ENCODE measurements at places on chromosomes 4 and X.
A peak's percentile ranks its signal among the peaks of the same experiment; 100 is the strongest.

- no peak for DNase-seq
Measured at GRCh38 chr4:24186466-24186865, 296.6 kb upstream of the PPARGC1A start.

- DNase-seq, result no peak
Measured at GRCh38 chr4:61293707-61294400, 93.7 kb downstream of the ADGRL3 start.

GRCh38 chr4:5622596-5622995 is 85.8 kb downstream of the EVC2 start:
- DNase-seq, result no peak

DNA sequence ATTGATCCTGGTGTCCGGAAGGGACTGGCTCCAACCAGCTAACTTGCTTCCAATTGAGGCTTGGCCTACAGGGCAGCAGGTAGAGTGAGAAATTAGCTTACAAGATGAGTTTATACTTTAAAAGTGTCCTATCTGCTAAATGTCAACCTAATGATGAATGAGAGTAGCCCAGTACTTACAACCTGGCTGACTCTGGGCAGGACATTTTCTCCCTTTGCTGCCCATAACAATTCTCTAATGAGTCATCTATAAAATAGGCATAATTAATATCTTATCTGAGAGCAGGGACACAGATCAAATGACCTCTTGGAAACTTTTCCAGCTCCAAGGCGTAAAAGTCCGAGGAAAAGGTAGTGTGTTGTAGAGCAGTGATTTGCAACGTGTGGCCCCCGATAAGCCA is 398.4 kb upstream of the BOD1L1 start:
- no peak for DNase-seq

DNA sequence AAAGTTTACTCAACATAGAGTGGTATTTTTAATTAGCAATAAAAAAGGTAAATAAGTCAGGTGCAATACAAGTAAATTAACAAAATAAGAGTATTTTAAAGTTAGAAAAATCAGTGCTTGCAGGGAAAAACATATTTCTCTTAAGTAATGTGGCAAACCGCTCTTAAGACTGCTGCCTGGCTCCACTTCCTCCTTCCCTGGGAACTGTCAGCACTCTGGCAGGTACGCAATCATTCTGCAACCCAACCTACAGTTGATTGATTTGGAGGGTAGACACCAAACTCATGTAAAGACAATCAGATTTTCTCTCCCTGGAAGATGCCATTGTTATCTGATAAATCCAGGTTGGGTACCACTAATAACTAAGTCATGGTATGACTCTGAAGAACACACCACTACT is 63.9 kb downstream of the PPP3CA start:
- peak; percentile 19 for DNase-seq

- DNase-seq, result no peak
Measured at GRCh38 chrX:24262309-24262708, 51.6 kb downstream of the SUPT20HL2 start.

DNA sequence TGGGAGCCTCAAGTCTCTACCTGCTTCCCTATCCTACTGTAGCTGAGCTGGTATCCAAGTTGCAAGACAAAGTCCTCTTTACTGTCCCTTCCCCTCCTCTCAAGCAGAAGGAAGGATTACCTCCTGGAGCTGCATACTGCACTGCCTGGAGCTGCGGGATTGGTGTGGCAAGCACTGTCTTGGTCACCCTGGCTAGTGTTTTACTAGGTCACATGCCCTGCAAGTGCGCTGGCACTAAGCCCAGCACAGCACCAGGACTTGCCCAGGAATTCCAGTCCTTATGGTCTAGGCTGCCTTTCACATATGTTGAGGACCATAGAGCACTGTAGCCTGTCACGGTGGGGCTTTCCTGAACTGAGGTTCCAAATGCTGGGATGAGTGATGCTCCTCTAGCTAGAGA is 227.3 kb upstream of the ZC4H2 start:
- no peak for DNase-seq

DNA sequence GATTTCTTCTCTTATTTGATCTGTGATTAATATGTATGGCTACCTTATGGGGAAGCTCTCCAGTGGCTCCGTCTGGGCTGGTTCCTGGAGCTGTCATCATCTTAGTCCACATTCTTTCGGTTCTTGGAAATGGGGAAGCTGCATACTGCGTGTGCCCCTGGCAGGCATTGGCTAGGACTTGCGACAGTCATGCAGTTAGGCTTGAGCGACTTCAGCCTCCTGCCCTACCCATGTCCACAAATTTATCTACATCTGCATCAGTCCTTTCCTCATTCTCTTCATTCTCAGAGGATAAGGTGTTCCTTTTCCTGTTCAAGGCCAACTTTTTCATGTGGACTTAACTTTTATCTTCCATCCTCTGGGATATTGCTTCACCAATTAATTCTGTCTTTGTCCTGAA is 214.2 kb downstream of the RELL1 start:
- DNase-seq, result peak; percentile 79

DNA sequence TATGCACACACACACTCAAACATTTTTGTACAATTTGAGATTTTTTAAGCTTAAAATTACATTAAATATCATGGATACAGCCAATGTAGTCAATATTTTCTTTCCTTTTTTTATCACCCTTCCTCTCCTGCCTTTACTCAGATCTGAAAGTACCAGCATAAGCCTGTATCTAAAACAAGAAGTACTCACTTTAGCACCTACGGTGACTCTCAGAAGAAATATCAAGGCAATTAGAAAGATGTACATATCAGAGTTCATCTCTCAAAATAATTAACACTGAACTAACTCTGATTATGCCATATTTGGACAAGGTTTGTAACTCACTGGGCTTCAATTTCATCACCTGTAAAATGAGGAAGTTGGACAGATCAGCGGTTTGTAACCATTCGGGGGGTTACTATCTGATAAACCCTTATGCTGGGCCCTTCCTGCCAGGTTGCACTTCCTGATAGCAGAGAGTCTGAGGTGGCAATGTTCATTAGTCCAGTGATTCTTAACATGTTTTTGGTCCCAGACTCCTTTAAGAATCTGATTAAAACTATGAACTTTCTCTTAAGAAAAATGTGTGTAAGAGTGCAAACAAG is 5.7 kb upstream of the GPR174 start:
- DNase-seq, result peak; percentile 28

Measured in suppressor macrophage treated with lipopolysaccharide for 4 hours (primary cell).